NCI-H2171 treated with DMSO at 0.1 percent for 48 hours (cell line): ENCODE measurements at places on chromosomes 16 and 17.
A peak's percentile ranks its signal among the peaks of the same experiment; 100 is the strongest.

DNA sequence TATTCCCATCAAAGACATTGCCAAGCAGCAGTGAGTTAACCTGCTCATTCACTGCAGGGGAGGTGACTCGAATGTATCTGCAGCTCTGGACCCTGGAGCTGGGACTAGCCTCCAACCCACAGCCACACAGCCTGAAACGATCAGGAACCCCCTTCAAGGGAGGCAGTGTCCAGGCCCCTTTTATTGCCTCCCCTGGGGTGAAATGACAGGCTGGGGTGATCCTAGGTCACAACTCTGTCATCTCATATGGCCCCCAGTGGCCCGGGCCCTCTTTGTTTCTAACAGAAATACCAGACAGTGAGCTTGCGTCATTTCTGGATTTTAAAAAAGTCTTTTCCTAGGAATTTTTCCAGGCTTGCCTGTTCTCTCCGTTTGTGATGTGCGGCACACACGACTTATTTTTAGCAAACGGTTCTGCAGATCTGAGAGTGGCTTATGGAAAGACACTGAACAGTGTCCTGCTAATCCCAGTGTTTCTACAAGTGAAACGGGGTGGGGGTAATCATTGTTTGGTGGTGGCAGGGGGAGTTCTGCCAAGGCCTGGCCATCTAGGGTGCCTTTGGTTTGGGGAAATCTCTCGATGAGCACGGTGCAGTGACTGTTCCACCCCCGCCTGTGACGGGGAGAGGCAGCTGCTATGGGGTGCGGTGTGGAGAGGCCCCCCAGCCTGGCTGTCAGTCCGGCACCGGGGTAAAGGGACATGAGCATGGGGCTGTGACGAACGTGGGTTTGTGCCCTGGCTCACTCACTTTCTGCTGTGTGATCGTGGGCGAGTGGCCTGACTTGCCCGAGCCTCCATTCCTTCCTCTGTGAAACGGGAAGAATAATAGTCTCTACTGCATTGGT, 27.2 kb downstream of the NAGPA start:
- no peak for DNase-seq

- no peak for DNase-seq
These were observed 46.7 kb downstream of the LMF1 start for GRCh38 chr16:924063-924462.

GRCh38 chr17:57567251-57567650, 177.8 kb downstream of the CCDC182 start:
- DNase-seq, result peak; percentile 79

DNA sequence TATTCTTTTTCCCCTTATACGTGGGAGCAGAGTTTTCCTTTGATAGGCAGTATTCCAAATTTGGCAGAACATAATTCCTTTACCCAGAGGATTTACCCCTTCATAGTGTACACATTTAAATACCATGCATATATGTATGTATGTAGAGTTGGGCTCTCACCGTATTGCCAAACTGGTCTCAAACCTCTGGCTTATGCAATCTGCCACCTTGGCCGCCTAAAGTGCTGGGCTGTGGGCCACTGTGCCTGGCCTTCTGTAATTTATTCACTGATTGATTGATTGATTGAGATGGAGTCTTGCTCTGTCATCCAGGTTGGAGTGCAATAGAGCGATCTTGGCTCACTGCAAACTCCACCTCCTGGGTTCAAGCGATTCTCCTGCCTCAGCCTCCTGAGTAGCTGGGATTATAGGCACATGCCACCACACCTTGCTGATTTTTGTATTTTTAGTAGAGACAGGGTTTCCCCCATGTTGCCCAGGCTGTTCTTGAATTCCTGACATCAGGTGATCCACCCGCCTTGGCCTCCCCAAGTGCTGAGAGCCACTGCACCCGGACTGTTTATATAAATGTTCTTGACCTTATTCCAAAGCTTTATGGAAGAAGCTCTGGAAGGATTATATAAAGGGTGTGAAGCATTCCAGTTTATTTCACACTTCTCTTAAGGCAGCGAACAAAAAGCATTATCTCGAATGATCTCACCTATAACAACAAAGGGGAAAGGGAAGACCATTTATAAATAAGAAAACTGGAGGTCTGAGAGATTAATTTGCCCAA, 14.9 kb downstream of the GLG1 start:
- DNase-seq, result no peak
